ENCODE measurements at places on chromosomes 3 and 15. TPM values are rescaled to one million over a fixed set of nuclear protein-coding genes. Genes with fewer than 3 reads are reported as not detected.

Gene GOLGA6B
- total RNA-seq: not detected

Gene MAGI1
- total RNA-seq: not detected

Gene FOXB1
- 0.10 TPM for total RNA-seq

Gene CTSH
- 25.2 TPM for total RNA-seq

All from natural killer cell treated with Interleukin-12 subunit alpha and Interleukin-12 subunit beta and Interleukin-15 and Interleukin-18, amount 100 ng/mL, for 72 hours (primary cell).